ENCODE measurements at places on chromosomes 4 and X.

DNA sequence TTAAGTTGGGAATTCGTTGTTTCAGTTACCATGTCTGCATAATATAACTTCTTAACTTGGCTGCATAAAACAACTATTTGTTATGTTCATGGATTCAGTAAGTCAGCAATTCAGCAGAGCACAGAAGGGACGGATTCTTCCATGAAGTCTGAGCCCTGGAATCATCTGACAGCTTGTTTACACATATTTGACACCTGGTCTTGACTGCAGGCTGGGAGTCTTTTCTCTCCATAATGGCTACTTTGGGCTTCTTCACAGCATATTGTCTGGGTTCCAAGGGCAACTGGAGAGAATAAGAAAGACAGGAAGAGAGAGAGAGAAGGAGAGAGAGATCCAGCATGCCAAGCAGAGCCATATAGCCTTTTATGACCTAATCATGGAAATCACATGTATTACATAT is 23.1 kb downstream of the CENPC start:
- DNase-seq: no peak

GRCh38 chr4:74638001-74638400 is 156.3 kb downstream of the BTC start:
- no peak for DNase-seq

- no peak for DNase-seq
These were observed 48.9 kb downstream of the MND1 start for GRCh38 chr4:153393397-153393796.

- DNase-seq: no peak
These were observed 146.9 kb downstream of the STIM2 start for GRCh38 chr4:27007507-27007906.

GRCh38 chrX:107675823-107676555 is 47.7 kb downstream of the PRPS1 start:
- no peak for DNase-seq

DNA sequence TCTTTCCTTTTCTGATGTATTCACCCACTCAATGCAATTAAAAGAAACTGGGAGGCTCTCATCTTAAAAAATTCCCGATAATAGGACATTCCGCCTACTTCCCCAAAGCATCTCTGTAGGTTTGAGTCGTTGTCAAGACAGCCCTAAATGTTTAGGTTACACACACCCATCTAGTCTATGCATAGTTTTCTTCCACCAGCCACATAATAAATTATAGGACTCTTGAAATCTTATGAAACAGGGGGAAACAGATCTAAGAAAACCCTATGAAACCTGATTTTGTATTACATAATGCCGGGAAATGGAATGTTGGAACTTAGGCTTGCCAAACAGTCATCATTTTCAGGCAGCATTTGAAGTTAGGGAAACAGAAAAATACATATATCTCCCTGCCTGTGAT is 150.0 kb downstream of the PRKX start:
- DNase-seq: no peak

GRCh38 chr4:66219401-66219800 is 549.1 kb upstream of the EPHA5 start:
- peak; percentile 4 for DNase-seq

GRCh38 chrX:132758759-132759158 is 199.7 kb downstream of the HS6ST2 start:
- DNase-seq: no peak

DNA sequence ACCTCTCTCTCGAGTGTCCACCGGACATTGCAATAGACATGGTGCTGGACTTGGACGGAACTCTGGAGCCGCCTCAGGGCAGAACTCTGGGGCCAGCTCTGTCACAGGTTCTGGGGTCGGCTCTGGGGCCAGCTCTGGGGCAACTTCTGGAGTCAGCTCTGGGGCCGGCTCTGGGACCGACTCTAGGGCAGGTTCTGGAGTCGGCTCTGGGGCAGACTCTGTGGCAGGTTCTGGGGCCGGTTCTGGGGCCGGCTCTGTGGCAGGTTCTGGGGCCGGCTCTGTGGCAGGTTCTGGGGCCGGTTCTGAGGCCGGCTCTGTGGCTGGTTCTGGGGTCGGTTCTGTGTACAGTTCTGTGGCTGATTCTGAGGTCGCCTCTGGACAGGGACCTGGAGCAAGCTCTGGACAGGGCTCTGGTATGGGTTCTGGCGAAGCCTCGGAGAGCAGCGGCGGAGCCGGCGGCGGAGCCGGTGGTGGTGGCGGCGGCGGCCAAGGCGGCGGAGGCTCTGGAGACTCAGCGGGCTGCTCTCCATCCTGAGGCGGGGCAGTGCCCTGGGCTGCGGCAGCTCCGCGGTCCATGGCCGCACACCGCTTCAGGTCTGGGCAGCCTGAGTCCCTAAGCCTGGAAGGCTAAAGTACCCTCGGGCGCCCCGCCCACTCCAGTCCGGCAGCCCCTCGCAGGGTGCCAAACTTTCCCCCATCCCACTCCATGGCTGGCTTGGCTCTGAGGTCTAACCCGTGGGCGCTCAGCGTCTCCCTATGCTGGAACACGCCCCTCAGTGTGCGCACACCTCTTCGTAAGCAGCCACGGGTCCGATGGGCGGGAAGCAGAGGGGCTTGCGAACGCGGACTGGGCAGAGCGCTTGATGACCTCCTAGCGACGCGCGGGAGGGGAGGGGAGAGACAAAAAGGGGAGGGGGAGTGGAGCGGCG is at the start of gene DGKK:
DGKK (minus strand) TSS at position 723 of the 929 bp plus-strand sequence; CDS start at position 576, 147 bp downstream.
- DNase-seq: no peak

All from foreskin keratinocyte (primary cell).